A549 treated with DMSO at 1 μM for 4 hours (cell line): ENCODE measurements at places on chromosomes 16 and 17. TPM values are rescaled to one million over a fixed set of nuclear protein-coding genes. Genes with fewer than 3 reads are reported as not detected.

Gene SEZ6
- 0.05 to 0.11 TPM in 2 of 5 replicates, not detected in the others for total RNA-seq

Gene GPS2
- 75.1 to 106 TPM (median 95.2 TPM) in 5 replicates for total RNA-seq

Gene FBF1
- 4.5 to 9.4 TPM (median 8.6 TPM) in 5 replicates for total RNA-seq

Gene EARS2
- 22.5 to 36.8 TPM (median 34.5 TPM) in 5 replicates for total RNA-seq

Gene RAB37
- 0.99 to 1.6 TPM (median 1.3 TPM) in 5 replicates for total RNA-seq

Gene MNT
- total RNA-seq = 15.7 to 20.0 TPM (median 17.3 TPM) in 5 replicates

Gene IL32
- 22.5 to 31.8 TPM (median 27.0 TPM) in 5 replicates for total RNA-seq

Gene FNDC8
- total RNA-seq = 0.07 to 0.09 TPM in 2 of 5 replicates, not detected in the others

Gene HOXB4
- total RNA-seq = 0.08 to 0.18 TPM (median 0.16 TPM) in 5 replicates

Gene SLC16A13
- 8.0 to 13.7 TPM (median 11.4 TPM) in 5 replicates for total RNA-seq

Gene KCNJ2
- 0.09 to 0.16 TPM (median 0.10 TPM) in 5 replicates for total RNA-seq

Gene TBL3
- 33.8 to 44.9 TPM (median 36.1 TPM) in 5 replicates for total RNA-seq

Gene ZG16
- not detected in 5 replicates for total RNA-seq

Gene SEPTIN1
- total RNA-seq = 1.4 to 2.2 TPM (median 1.7 TPM) in 5 replicates

Gene SBK1
- 0.13 to 0.36 TPM (median 0.32 TPM) in 5 replicates for total RNA-seq

Gene KRT40
- total RNA-seq = not detected in 5 replicates

Gene ATF7IP2
- total RNA-seq = 9.7 to 15.3 TPM (median 11.0 TPM) in 5 replicates

Gene AANAT
- 0.21 to 0.41 TPM (median 0.29 TPM) in 4 of 5 replicates, not detected in the other for total RNA-seq

Gene KRT33A
- not detected in 5 replicates for total RNA-seq

Gene GAS2L2
- 0.03 to 0.13 TPM (median 0.07 TPM) in 5 replicates for total RNA-seq

Gene SLFN14
- not detected in 5 replicates for total RNA-seq

Gene WNT3
- 4.3 to 6.4 TPM (median 5.9 TPM) in 5 replicates for total RNA-seq

Gene UNC45B
- total RNA-seq = not detected in 5 replicates

Gene SLC5A2
- total RNA-seq = 0.30 to 0.74 TPM (median 0.44 TPM) in 4 of 5 replicates, not detected in the other

Gene GRAPL
- total RNA-seq = 0.12 TPM in 1 of 5 replicates, not detected in the others

Gene CCL23
- not detected in 5 replicates for total RNA-seq

Gene DNAH2
- total RNA-seq = 0.01 to 0.09 TPM (median 0.02 TPM) in 5 replicates

Gene GP1BA
- total RNA-seq = not detected in 5 replicates

Gene LRRC37A3
- 2.0 to 2.5 TPM (median 2.2 TPM) in 5 replicates for total RNA-seq

Gene RASD1
- total RNA-seq = 0.54 to 0.75 TPM (median 0.69 TPM) in 5 replicates

Gene HSBP1
- 133 to 219 TPM (median 188 TPM) in 5 replicates for total RNA-seq

Gene SP6
- total RNA-seq = 2.8 to 3.1 TPM (median 2.8 TPM) in 5 replicates

Gene REXO5
- total RNA-seq = 3.9 to 4.4 TPM (median 4.2 TPM) in 5 replicates

Gene MT1G
- total RNA-seq = not detected in 5 replicates

Gene CAPN15
- total RNA-seq = 53.0 to 84.9 TPM (median 71.0 TPM) in 5 replicates

Gene RAC3
- total RNA-seq = 23.0 to 39.7 TPM (median 30.7 TPM) in 5 replicates

Gene KRTAP2-1
- total RNA-seq = not detected in 5 replicates

Gene UTS2R
- not detected in 5 replicates for total RNA-seq

Gene SPHK1
- 50.8 to 65.0 TPM (median 62.2 TPM) in 5 replicates for total RNA-seq

Gene KRT25
- total RNA-seq = not detected in 5 replicates

Gene ASIC2
- total RNA-seq = 1.9 to 2.8 TPM (median 2.4 TPM) in 5 replicates

Gene TBC1D3G
- not detected in 5 replicates for total RNA-seq

Gene GTF3C1
- 65.1 to 87.4 TPM (median 79.8 TPM) in 5 replicates for total RNA-seq

Gene SCARF1
- 0.16 to 0.43 TPM (median 0.24 TPM) in 5 replicates for total RNA-seq

Gene GNAO1
- total RNA-seq = 0.25 to 0.62 TPM (median 0.44 TPM) in 5 replicates

Gene CFAP20
- 53.2 to 58.9 TPM (median 55.5 TPM) in 5 replicates for total RNA-seq

Gene NLK
- 9.1 to 12.5 TPM (median 10.4 TPM) in 5 replicates for total RNA-seq

Gene CRHR1
- total RNA-seq = 0.08 to 0.45 TPM (median 0.25 TPM) in 5 replicates

Gene GPR179
- total RNA-seq = 0.02 to 0.07 TPM (median 0.05 TPM) in 5 replicates

Gene TBC1D28
- total RNA-seq = not detected in 5 replicates

Gene TBC1D3H
- not detected in 5 replicates for total RNA-seq

Gene GNG13
- not detected in 5 replicates for total RNA-seq

Gene TNRC6C
- total RNA-seq = 2.1 to 3.0 TPM (median 2.7 TPM) in 5 replicates

Gene KRTAP2-2
- total RNA-seq = not detected in 5 replicates

Gene TNFRSF17
- not detected in 5 replicates for total RNA-seq

Gene CKLF
- total RNA-seq = 62.5 to 69.8 TPM (median 66.3 TPM) in 5 replicates

Gene PRKCB
- 0.17 to 0.50 TPM (median 0.24 TPM) in 5 replicates for total RNA-seq

Gene PIRT
- total RNA-seq = not detected in 5 replicates
